ENCODE measurements at places on chromosomes 5 and 9.

DNA sequence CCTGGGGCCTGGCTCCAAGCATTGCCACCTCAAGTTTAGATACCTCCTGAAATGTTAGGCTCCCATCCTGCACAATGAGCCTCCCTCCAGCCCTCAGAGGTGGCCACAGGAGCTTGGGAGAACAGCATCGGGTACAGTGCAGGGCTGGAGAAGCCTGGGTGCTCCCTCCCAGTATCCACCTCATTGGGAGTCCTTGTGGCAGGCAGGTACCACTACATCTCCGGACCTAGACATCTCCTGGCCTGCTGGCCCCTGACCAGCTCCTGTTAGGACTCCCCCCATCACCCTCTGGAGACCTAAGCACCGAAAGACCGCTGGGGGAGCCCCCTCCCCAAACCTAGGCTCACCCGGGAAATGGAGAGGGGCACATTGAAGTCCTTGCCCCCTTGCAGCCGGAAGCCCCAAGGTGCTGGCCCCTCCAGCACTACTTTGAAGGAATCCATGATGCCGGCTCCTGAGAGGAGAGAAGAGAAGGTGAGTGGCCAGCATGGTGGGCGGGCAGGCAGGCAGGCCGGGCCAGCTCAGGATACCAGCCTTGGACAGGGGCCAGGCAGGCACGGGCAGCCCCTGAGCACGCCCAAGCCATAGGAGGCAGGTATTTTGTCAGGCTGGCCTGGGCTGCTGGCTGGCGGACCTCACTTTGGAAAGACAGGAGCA lies 1.2 kb downstream of the PDLIM7 start:
- DNase-seq: no peak

DNA sequence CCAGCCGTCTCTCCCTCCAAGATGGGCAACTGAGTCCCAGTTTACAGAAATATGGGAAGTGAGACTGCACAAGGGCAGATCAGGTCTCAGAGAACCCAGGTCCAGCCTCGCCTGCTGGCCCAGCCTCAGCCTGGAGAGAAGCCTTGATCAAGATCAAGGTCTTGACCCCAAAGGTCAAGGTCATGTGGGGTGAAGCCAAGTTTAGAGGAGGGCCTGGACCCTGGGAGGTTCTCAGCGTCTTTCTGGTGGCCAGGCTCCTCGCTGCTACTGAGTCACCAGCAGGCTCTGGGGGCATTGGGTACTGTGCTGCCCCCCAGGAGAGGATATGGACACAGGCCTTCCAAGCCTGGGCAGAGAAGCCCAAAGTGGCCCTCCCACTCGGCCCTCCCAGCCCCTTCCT lies 8.8 kb downstream of the IPPK start:
- DNase-seq: no peak

- DNase-seq: no peak
These were observed 475.2 kb upstream of the BRINP1 start for GRCh38 chr9:119844431-119844830.

- DNase-seq: no peak
These were observed 69.0 kb downstream of the KLHL3 start for GRCh38 chr5:137666901-137667300.
